ENCODE measurements at places on chromosomes 6 and 20.

GRCh38 chr20:43345676-43346075 is 112.0 kb upstream of the SRSF6 start:
- no peak for DNase-seq

DNA sequence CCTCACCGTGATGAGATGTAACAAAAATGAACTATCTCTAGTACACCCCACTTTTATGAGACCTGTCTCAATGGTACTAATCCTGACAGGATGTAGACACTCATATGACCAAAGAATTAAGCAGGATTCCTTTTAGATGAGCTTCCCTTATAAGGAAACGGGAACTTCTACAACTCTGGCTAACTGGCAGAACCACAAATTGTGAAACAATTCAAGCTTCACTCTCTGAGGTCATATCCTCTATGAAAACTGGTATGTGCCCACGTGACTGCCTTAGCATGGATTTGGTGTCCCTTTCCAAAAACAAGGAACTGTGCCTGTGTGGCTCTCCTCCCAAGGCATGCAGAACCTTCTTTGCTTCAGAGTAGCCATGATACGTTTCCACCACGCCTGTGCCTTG is 14.1 kb upstream of the CPNE5 start:
- DNase-seq = no peak

DNA sequence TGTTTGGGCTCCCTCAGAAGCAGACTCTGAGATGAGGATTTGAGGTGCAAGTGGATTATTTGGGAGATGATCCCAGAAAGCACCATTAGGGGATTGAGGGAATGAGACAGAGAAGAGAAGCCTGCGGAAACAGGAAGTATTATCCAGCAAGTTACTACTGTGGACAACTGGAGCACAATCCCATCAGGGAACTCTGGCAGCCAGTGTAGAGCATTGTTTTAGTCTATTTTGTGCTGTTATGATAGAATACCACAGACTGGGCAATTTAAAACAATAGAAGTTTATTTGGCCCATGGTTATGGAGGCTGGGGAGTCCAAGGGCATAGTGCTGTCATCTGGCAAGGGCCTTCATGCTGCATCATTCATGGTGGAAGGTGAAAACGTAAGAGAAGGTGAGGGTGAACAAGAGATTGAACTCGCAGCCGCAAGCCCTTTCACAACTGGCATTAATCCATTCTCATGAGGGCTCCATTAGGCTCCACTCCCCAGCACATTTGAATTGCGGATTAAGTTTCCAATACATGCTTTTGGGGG is 43.5 kb upstream of the SLC9A8 start:
- no peak for DNase-seq

- DNase-seq = no peak
Observed at GRCh38 chr6:163318071-163318786, 96.3 kb upstream of the QKI start.

DNA sequence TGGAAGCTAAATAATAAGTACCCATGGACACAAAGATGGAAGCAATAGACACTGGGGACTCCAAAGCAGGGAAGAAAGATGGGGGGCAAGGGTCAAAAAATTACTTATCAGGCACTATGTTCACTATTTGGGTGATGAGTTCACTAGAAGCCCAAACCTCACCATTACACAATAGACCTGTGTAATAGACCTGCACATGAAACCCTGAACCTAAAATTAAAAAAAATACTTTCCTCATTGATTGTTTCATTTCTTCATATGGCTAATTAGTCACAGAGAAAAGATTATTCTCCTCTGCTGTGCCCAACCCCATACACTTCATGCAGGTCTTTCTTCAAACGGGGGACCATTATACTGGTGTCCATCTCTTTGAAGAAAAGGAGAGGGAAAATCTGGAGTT is 213.0 kb upstream of the DTNBP1 start:
- no peak for DNase-seq

GRCh38 chr6:161161889-161162624 is 111.8 kb downstream of the AGPAT4 start:
- no peak for DNase-seq

DNA sequence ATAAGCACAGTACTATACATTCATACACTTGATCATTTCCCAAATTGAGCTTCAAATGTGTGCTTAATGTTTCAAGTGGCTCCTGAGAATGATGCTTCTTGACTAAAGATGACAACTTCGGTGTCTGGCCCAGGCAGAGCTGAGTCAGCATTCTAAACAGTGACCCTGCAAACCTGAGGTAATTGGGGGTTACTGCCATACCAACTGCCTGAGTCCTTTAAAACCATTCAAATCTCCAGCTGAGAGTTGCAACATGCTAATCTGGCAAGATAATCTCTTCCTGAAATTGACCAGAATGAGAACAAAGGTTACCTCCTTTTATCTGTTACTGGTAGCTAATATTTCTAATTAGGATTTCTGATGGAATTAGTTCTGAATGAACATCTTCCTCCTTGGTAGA is 8.2 kb downstream of the BACH2 start:
- DNase-seq = peak; percentile 85

DNA sequence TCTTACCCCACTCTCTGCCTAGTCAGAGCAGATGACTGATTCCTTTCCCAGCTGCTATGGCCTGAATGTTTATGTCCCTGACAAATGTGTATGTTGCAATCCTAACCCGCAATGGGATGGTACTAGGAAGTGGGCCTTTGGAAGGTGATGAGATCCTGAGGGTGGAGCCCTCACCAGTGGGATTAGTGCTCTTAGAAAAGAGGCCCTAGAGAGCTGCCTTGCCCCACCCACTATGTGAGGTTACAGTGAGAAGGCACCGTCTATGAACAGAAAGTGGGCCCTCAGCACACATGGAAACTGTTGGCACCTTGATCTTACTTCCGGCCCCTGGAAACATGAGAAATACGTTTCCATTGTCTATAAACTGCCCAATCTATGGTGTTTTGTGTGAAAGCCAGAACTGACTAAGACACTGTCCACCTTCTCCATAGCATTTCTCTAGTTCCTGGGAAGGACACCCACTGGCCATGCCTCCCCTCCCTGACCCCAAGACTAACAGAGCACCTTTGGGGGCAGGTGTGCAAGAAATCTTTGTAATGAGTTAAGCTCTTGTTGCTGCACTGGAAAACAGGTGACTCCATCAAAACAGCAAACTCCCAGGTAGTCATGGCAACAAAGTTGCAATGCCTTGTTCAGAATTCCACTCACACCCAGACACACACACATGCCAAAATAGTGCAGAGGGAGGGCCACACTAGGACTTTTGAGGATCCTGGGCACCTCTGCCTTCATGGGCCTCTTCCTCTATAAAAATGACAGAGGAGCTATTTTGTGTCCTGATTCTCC is 16.2 kb downstream of the GABRR2 start:
- peak; percentile 12 for DNase-seq

DNA sequence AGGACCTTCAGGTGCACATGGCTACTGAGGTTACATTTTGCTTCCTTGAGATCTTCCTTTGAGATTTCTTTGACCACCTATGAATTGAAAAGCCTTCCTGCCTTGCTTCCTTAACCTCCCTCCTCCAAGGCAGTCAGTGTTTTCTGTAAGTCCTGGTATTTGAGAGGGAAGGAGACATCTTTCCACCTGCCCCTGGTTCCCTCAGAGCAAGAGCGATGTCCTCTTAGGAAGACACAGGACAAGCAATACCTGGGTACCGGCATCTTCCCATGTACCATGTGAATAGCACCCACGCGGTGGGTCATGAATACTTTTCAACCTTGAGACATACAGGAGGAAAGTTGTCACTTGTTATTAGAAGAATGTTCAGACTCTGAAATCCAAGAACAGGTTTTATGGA is 37.1 kb downstream of the GINS1 start:
- DNase-seq = no peak

DNA sequence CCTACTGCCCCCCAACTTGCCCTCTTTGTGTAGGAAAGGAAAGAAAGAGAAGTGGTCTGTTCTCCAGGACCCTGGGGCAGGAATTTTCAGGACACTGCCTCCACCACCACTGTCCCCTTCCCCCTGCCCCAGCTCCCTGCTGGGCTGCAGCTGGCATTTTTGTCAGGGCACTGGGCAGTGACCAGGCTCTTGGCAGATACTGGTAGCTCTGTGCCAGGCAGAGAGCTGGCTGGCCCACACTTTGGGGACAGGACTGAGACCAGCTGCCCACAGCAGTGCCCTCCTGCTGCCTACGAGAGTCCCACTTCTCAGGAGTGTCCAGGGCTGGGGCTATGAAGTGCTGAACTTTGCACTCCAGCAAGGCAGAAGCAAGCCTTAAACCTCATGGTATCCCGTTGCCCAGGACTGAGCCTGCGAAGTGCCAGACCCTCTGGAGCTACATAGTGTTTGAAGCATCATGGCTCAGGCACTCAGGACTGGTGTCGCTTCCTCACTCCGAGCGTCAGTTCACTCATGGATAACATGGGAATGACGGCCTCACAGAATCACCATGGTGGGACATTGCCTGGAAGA is 19.3 kb downstream of the SLC13A3 start:
- no peak for DNase-seq

DNA sequence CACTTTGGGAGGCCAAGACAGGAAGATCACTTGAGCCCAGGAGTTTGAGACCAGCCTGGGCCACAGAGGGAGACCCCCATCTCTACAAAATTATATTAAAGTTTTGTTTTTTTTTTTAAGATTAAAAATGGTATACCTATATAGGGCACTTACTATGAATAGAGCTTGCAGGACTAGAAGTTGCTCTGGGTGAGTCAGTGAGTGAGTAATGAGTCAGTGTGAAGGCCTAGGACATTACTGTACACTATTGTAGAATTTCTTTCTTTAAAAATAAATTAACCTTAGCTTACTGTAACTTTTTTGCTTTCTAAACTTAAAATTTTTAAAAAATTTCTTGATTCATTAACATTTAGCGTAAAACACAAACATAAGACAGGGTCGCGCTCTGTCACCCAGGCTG is 29.7 kb downstream of the STK35 start:
- no peak for DNase-seq

DNA sequence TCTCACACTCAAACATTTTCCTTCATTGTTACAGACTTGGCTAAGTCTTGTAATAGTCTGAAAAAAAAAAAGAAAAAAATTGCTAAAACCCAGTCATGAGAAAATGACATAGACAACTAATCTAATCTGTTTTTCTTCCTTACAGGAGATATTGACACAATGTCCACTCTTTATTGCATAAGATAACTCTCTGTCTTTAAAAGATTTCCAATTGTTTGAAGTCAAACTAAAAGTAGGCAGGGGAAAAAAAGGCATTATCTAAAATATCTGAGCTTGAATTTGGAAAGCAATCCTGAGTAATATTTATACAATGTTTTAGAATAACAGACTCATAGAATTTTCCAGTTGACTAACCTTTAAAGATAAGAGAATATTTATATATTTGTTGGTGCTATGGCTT is 233.0 kb upstream of the CEP162 start:
- no peak for DNase-seq

DNA sequence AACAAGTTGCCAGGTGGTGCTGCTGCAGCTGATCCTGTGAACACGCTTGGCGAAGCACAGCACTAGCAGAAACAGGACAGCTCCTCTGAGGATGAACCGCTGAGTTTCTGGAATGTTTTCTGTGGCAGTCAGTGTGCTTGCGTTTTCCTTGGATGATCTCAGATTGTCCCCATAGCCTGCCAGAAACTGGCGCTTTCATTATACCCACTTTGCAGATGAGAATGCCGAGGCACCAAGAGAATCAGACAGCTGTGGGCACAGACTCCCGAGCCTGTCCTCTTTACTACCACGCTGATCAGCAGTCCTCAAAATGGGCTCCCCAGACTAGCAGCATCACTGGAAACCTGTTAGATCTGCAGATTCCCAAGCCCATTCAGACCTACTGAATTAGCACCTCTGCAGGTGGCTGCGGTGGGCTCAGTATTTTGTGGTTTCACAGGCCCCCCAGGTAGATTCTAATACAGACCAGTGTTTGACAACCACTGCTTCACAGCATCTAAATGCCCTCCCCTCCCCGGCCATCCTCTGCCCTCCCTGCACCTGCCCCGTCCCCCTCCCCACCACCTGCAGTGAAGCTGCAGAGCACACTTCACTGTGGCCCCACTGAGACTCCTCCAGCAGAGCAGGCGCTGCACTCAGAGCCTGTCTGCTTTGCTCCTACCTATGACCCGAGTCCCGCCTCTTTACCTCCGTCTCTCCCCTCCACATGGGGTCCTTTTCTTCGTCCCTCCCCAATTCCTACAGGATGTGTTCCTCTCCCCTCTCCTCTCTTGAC is 29.6 kb downstream of the SPATA2 start:
- DNase-seq = no peak

Measured in mesendoderm (in vitro differentiated cells).